ENCODE measurements at places on chromosomes 11 and 22.

DNA sequence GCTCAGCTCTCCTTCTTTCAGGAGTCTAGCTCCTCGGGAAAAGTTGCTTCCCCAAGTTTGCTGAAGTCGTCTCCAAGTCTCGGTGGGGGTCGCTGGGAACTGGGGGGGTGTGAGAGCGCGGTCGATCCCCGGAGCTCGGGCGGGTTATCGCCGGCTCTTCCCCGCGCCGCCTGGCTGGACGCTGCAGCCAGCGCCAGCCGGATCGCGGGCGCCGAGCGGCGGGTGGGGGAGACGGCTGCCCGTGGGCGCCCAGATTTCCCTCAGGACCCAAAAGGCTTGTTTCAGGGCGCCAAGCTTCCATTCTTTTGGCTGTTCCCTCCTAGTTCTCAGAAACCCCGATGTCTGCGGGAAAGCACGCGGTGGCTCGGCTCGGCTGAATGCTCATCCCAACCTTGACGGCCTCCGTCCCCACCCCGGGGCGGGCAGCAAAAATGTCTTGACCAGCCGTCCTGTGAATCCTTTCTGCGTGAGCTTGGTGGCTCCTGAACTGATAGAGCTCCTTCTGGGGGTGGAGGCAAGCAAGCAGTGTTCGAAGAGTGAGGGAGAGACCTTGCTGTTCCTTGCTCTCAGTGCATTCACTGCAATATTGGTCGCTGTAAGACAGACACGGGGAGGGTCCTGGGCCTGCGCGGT is 1.7 kb downstream of the ZBTB16 start:
- no peak for DNase-seq

- DNase-seq, result no peak
These were observed 11.8 kb downstream of the IL17REL start for GRCh38 chr22:50000587-50001387.

GRCh38 chr11:7606496-7606895 is 66.8 kb downstream of the CYB5R2 start:
- DNase-seq, result no peak

GRCh38 chr11:72579816-72580641 is 94.2 kb downstream of the PDE2A start:
- DNase-seq, result no peak

DNA sequence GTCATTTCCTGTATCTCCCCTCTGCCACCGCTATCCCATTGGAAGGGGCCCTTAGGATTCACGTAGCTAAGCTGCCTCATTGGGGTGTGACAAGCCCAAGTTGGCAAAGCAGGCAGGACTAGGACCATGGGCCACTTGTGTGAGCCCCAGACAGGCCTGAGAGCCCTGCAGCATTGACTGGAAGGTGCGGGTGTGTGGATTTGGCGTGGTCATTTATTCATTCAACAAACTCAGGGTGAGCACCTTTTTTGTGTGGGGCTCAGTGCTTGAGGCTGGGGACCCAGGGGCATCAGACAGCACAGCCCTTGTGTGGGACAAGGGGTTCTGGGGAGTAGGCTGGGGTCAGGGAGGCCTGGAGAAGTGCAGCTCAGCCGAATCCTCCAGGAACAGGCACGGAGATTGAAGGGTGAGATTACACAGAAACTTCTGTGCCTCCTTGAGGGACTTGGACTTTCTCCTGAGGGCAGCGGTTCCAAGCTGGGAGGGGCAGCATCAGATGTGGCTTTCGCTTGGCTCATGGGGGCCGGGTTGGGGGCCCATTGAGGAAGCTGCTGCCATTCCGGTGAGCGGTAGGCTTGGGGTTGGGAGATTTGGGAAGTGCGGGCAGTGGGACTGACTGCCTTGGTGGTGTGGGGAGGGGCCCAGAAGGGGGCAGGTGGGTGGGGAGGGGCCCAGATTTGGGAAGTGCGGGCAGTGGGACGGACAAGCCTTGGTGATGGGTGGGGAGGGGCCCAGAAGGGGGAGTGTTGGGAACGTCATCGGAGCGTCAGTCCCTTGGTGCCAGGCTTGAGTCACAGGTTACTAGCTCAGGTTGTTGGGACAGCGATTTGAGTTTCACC is 11.9 kb downstream of the MGAT3 start:
- DNase-seq, result no peak

DNA sequence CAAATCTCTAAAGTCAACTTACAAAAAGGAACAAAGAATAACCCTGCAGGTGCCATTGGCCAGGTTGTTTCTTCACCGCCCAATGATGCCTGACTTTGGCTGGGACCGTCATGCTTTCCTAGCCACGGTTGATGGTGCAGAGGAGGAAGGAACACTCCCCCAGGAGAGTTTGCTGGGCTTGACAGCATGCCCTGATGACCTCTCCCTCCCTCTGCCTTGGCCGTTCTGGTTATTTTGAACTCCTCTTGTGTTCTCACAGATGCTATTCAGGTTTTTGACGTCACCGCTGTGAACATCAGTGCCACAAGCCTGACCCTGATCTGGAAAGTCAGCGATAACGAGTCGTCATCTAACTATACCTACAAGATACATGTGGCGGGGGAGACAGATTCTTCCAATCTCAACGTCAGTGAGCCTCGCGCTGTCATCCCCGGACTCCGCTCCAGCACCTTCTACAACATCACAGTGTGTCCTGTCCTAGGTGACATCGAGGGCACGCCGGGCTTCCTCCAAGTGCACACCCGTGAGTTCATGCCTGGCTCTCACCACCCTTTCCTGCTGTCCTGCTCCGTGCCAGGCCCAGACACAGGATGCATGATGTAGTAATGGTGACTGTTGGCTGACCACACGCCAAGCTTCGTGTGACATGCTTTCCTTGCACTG is 89.0 kb upstream of the OR4B1 start:
- no peak for DNase-seq

- DNase-seq, result no peak
These were observed 41.9 kb downstream of the SVIP start for GRCh38 chr11:22787551-22788162.

DNA sequence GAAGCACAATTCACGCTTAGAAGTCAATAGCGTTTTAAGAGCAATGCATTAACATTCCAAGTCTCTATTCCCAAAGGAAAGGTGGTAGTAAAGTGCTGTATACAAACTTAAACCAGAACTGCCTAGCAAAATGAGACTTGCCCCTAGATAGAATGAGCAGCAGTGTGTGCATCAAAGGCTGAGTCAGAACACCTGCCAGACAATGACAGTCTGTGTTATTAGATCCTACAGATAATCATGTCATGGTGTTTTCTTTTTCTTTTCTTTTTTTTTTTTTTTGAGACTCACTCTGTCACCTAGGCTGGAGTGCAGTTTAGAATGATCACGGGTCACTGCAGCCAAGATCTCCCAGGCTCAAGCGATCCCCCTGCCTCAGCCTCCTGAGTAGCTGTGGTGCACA is 1.6 kb downstream of the RTCB start:
- no peak for DNase-seq

DNA sequence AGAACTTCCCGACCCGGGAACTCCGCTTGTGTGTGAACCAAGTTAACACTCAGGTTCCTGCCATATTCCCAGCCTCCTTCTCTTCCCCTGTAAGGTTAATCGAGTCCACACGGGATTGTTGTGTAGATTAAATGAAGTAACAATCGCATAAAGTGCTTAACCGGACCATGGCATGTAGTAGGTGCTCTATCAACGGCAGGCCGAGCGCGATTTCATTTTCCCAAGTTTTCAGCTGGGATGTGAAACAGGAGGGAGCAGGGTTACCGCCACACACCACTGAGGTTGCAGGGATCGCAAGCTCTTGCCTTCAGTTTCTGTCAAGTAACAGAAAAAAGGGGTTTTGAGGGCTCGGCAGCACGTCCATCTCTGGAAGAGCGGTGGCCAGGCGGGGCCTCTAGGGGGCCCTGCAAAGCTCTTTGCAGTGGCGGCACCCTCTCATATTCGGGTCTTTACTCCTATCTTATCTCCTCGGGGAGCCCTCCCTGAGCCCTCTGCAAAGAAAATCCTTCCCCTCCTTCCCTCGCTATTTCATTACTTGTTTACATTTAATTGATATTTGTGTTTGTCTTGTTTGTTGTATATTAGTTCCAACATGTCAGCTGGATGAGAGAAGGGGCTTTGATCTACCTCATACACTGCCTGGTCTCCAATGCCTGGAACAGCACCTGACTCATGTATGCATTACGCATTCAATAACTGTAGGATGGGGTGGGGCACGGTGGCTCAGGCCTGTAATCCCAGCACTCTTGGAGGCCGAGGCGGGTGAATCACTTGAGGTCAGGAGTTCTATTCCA is 816 bp upstream of the PLEKHA7 start:
- no peak for DNase-seq

DNA sequence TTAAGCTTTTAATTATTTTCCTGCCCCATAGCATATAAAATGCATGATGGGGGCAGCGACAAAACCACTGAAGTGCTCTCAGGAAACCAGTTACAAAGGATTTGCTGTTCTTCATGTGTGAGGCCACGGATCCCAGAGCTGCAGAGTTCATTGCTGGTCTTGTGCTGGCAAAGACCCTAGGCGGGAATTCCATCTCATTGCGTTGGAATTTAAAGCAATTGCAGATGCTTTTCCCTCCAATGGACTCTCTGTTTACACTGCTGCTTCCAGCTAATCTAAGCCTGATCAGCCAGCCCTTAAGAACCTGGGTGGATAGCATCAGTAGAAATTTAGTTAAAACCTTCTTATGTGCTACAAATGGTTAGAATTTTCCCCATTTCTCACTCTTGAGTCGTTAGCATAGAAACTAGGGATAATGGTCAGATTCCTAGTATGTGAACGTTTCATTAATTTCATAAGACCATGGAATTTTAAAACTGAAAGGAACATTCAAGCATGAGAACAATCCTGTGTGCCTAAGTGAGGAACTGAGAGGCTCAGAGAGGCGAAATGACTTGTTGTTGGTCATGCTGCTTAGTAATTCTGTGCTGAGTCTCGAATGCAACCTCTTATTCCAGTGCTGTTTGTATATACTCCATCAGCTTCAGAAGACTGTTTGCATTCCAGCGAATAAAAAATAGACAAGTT is 36.1 kb upstream of the ADSL start:
- DNase-seq, result no peak

GRCh38 chr11:110337570-110338193 is 41.3 kb upstream of the RDX start:
- DNase-seq, result no peak

DNA sequence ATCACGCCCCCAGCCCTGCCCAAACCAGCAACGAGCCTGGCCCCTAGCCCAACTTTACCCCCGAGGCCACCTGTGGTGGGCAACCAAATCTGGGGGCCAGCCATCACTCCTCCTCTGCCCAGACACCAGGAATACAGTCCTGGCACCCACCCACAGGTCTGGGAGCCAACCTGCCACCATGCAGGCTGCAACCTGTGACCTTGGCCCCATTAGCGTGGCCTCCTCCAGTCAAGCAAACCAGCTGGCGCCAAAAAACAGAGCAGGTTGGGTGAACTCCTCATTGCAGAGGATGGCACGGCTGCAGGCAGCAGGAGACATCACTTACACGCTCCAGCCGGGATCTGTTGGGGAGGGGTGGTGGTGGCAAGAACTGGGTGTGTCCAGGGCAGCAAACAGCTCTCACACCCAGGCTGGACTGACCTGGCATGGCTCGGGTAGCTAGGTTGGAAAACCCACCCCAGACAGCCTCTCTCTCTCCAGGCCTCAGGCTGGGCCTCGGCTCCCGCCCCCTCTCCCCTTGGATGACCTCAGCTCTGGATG is 65.5 kb upstream of the TCF20 start:
- DNase-seq, result no peak

GRCh38 chr11:34006876-34007275 is 44.7 kb upstream of the CAPRIN1 start:
- DNase-seq, result no peak

DNA sequence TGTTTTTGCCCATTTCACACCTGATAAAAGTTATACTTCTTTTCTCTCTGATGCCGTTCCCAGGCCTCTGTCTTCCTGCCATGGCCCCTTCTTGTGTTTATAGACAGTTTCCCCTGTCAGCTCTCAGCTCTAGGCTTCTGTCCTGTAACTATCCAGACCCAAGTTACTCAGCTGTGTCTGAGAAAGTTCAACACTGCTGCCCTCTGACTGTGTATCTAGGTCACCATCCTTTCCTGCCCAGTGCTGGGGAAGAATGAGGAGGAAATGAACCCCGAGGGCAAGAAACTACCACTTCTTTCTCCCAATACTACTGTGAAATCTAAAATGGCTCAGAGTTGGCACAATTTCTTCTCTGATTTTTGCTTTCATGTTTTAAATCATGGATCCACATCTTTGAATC is 29.6 kb downstream of the SNX19 start:
- no peak for DNase-seq

DNA sequence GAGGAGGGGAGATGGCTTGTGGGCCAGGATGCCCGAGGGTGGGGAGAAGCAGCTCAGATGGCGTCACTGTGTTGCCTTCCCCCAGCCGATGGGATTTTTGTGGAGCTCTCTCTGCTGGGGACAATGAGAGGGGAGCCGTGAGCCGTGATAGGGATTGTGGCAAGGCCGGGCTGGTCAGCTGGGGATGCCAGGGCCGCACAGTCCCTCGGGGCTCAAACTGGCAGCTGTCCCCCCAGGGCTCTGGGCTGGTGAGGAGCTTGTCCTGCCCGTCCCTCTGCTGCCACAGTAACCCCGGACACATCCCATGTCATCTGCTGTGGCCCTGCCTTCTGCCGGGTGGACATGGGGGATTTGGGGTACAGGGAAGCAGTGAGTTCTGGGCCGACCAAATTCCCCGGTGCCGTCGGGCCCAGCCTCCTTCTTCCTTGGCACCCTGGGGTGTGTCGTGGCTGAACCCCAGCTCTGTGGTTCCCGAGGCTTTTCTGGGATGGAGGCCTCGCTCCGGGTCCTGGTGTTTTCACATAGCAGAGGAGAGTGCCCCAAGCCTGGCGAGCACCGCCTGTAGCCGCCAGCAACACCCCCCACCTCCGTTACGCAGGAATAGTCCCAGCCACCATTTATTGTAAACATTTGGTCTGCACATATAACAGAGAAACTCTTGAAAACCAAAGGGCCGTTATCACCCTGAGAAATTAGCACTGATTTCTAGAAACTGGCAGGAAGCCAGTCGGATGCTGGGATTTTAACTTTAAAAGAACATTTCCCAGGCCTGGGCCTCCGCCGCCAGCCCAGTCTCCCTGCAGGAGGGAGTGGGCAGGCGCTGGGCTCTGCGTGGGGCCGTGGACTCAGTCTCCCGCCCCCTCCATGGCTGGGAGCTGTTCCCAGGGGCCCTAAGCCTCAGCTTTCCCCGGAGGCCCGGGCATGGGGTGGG is 9.9 kb downstream of the BRSK2 start:
- DNase-seq, result no peak

- DNase-seq, result no peak
These were observed 8.0 kb downstream of the SPTBN2 start for GRCh38 chr11:66720899-66721470.

- no peak for DNase-seq
These were observed 47.1 kb downstream of the CWC15 start for GRCh38 chr11:94926271-94926625.

GRCh38 chr22:37021710-37022482 is 2.4 kb downstream of the MPST start:
- DNase-seq, result no peak

- DNase-seq, result no peak
These were observed 1.4 kb downstream of the TRPC6 start for GRCh38 chr11:101582236-101582988.

GRCh38 chr11:110094298-110095285 is 1.4 kb downstream of the ZC3H12C start:
- no peak for DNase-seq

Measured in cerebellar nuclear complex (tissue), 1 donor.